ENCODE measurements at places on chromosomes 7 and 10.

- DNase-seq, result no peak
Measured at GRCh38 chr10:42973411-42973810, 103.5 kb upstream of the RET start.

- no peak for DNase-seq
Measured at GRCh38 chr7:19051767-19052375, 65.6 kb downstream of the TWIST1 start.

DNA sequence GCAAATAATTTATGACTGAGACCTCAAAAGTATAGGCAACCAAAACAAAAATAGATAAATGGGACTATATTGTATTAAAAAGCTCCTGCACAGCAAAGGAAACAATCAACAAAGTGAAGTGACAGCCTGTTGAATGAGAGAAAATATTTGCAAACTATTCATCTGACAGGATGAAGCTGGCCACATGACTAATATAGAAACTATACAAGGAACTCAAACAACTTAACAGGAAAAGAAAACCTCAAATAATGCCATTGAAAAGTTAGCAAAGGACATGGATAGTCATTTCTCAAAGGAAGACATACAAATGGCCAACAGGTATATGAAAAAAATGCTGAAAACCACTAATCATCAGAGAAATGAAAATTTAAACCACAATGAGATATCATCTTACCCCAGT lies 245.1 kb downstream of the STK31 start:
- DNase-seq, result no peak

DNA sequence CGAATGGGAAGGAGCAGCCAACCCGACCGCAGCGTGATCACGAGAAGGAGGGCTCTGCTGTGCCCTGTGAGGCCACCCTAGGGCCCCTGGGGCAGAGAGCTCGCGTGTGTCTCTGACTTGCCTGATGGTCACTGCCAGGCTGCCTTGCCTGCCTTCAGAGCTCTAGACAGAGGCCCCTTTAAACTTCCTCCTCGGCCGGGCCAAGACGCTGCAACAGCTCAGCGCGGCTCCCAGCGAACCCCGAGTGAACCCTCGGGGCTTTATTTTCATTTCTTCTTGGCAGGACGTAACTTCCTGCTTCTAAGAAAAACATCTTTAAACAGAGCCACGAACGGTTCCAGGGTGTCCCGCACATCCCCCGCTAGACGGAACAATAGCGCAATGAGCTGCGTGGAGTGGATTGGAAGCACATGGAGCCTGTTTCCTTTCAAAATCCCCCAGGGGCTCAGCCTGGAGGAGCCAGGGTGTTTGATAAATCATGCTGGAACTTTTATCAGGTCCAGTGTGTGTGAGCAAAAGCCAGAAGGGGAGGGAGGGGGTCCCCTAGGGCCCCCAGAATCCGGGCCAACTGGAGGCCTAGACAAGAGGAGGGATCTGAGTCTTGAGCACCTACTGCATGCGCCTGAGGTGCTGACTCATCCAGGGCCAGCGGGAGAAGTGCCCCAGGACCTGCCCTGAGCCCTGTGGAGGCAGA lies 134.1 kb upstream of the GDF10 start:
- DNase-seq, result no peak

- no peak for DNase-seq
Measured at GRCh38 chr7:128323459-128324367, 20.0 kb downstream of the RBM28 start.

DNA sequence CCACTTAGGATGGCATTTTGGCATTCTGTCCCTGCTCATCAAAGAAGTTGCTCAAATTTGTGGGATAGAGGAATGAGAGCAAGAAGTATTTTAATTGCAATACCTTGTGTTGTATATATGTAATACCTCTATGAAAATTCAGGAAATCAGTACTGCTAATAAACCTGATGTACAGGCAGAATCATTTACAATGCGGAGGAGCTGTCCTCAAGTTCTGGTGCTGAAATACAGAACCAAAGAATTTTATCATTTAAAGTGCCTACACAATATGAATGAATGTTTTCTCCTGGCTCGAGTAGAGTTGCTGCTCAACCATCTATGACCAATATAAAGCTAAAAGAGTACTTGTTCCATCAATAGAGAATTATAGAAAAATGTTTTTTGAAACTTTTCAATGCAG lies 305.8 kb downstream of the PLXNA4 start:
- DNase-seq, result no peak

DNA sequence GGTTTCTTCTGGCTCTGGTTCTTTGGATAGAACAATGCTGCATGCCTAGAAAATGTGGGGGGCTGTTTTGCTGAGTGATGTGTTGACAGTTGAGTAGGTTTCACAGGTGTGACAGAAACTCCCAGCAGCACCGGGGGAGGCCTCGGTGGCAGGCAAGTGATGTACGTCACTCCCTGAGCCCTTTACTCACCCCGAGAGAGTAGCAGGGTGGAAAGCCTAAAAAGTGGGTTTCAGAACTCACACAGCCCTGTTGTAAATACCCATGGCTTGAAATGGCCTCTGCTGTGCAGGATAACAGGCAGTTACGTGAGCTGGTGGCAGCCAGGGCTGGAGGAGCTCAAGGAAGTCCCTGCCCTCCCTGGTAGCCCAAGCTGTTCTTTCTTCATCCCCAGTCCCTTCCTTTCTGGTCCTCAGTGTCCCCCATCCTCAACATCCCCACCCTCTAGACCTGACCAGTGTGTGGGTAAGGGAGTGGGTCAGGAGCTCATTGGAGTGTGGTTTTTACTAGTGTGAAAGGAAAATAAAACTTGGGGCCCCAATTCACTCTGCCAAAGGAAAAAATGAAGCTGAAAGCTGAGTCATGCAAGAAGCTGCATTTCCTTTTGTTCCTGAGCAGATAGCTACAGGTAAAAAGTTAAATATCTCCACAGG lies 258.1 kb downstream of the STK31 start:
- no peak for DNase-seq

DNA sequence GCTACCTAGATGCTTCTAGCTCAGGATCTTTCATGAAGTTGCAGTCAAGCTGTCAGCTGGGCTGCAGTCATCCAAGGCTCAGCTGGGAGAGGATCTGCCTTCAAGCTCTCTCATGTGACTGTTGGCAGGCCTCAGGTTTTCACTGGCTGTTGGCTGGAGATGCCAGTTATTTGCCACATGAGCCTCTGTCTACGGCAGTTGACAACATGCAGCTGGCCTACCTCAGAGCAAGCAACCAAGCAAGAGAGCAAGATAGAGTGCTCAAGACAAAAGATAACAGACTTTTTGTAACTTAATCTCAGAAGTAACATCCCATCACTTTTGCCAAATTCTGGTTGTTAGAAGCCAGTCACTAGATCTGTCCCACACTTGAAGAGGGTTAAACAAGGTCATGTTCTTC lies 125.8 kb downstream of the TPST1 start:
- DNase-seq, result no peak

DNA sequence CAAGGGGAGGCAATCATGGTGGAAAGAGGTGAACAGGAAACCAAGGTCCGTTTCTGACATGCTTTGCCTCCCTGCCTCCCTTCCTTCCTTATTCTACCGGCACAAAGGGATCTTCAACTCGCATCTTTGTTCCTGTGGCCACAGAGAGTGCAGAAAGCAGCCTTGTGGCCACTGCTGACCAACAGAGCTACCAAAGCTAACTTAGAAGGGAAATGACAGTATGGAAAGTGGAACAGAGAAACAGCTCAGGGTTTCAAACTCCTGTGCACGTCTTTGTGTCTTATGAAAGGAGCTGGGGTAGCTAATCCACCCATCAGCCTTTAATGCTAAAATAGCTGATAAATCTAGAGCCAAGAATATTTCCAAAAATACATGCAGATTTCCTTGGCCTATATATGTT lies 588.0 kb downstream of the SORCS1 start:
- DNase-seq, result no peak

Measured in activated CD8-positive, alpha-beta memory T cell treated with anti-CD3 and anti-CD28 coated beads for 4 hours (primary cell).